ENCODE measurements at places on chromosomes 3 and 15.

GRCh38 chr3:143363276-143363675, 243.7 kb downstream of the CHST2 start:
- DNase-seq, result no peak

GRCh38 chr3:50650018-50650417, 24.7 kb upstream of the DOCK3 start:
- no peak for DNase-seq

GRCh38 chr3:185549122-185549521, 3.3 kb downstream of the LIPH start:
- peak; percentile 97 for DNase-seq

DNA sequence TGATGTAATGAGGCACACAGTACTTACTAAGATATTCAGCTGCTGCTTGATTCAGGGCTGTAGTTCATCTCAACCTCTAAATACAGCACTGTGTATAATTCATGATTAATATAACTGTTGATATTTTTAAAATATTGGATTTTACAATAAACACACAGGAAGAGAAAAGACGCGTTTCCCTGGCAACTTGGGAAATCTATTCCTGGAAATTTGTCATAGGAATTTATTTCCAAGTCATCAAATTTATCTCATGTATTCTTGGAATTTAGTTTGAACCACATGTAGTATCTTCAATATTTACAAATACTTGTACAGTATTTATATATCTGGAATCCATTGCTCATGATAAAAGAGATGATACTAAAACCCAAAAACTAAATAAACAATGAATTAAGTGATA, 30.6 kb downstream of the EPHA3 start:
- DNase-seq, result no peak

DNA sequence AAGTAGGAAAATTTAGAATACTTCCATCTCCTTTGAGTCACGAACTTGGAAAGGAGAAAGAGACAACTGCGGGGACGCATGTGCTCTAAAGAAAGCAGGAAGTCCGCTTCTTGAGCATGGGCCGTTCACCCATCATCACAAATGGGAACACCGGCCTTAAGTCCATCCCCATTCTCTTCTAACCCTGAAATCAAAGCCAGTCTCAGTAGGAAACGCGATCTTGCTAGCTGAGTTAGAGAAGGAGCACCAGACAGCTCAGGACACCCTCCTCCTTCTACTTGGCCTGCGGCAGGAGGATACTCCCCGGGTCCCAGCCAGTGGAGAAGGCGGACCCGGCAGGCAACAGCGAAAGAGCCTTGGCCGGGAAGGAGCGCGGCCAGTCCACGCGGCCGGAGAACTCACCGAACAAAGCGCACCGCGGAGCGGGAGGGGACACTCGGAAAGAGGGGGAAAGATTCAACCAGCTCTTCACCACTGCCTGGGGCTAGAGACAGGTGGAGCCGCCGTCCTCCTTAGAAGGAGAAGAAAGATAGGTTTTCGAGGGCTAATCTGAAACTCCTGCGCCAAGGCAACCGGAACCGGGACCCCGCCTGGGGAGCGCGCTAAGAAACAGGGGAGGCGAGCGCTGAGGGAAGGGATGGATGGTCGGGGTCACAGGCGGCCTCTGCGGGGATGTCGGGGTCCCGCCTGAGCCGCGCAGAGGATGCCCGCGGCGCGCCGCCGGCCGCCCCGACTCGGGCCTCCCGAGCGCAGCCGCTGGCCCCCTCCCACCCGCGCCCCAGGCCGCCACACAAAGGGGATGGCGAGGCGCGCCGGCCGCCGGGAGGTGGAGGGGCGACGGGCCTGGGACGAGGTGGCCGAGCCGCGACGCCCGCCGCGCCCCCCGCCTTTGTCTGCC, 818 bp downstream of the SLC4A7 start:
- DNase-seq, result peak; percentile 73

DNA sequence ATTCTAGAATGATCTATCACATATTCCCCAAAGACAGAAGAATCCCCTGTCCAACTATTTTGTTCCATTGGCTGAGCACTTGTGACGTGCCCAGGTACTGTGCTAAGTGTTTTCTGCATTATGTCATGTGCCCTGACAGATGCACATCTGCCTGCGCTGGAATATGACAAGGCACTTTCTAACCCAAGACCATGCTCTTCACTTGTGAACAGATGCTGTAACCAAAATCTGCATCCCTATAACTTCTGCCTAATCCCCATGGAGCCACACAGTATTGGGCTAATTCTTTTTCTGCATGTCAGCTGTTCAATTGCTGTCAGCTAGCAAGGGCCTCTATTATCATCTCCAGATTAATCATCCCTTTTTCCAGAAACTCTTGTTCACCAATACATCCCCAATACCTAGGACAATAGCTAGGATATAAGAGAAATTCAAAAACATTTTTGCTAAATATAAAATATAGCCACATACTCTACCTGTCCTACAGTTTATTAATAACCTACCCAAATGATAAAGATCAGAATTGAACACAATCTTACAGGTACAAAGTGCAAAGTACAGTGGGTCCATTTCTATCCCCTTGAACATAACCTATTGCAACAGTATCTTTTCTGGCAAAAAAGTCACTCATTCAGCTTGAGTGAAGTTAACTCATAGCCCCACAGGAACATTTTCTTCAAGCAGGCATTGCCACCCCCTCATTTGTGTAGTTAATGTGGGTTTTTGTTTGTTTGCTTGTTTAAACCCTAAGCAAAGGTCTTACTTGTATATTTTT, 109.4 kb upstream of the LRRN1 start:
- DNase-seq, result no peak
